ENCODE measurements at places on chromosomes 2 and 18. TPM values are rescaled to one million over a fixed set of nuclear protein-coding genes. Genes with fewer than 3 reads are reported as not detected.

DNA sequence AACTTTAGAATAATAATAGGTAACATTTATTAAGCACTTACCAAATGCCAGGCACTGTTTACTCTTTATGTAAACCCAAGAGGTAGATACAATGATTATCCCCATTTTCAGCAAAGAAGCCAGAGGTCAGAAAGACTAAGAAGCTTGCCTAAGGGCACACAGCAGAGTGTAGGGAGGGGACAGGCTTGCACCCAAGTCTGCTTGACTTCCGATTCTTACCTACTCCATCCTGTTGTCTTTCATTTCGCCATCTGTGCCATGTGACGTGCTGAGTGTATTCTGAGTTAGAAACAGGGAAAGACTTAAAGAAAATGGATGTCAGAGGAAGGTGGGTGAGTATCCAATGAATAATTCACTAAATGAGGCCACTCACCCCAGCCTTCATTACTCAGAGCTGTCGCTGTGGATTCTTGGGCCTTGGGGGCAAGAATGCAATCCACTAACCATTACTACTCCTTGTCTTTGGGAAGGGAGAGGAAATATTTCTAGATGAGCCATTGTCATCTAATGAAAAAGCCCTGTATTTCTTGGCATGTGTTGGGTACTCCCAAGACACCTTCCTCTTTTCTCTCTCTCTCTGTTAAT, 76.4 kb upstream of the BCL11A start:
- no peak for DNase-seq

DNA sequence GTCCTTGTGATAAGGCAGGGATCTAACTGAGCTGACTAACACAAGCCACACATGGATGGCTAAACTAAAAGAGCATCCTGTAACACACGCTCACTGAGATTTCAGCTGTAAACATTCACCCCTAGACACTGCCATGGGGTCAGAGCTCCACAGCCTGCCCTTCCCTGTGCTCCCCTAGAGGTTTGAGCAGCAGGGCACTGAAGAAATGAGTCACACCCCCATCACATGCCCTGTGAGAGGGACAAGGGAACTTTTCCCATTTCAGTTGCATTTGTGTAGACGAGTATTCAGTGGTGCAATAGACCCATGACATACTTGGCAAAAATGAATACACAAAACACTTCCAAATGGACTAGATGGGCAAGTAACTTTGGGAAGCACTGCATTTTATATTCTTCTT, 402.4 kb upstream of the LRRTM1 start:
- no peak for DNase-seq

- DNase-seq: peak; percentile 88
Observed at GRCh38 chr2:204110338-204110741, 173.8 kb downstream of the ICOS start.

DNA sequence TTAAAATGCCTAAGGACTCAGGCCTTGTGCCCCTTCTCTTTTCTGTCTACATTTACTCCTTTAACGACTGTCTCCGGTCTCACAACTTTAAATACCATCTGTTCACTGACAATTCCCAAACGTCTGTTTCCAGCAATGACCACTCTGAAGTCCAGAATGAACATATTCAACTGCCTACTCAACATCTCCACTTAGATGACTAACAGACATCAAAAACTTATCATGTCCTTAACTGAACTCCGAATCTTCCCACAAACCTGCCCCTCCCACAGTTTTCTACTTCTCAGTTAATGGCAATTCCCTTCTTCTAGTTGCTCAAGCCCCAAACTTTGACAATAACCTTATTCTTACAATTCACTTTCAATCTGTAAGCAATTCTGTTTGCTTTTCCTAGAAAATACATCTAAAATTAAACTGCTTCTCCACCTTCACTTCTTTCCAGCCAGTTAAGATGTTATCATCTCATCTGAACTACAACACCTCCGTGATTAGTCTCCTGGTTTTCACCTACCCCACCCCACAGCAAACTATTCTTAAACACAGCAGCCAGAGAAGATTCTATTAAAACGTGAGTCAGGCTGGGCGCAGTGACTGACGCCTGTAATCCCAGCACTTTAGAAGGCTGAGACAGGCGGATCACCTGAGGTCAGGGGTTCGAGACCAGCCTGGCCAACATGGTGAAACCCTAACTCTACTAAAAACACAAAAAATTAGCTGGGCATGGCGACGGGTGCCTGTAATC, 2.8 kb downstream of the C1D start:
- no peak for DNase-seq

DNA sequence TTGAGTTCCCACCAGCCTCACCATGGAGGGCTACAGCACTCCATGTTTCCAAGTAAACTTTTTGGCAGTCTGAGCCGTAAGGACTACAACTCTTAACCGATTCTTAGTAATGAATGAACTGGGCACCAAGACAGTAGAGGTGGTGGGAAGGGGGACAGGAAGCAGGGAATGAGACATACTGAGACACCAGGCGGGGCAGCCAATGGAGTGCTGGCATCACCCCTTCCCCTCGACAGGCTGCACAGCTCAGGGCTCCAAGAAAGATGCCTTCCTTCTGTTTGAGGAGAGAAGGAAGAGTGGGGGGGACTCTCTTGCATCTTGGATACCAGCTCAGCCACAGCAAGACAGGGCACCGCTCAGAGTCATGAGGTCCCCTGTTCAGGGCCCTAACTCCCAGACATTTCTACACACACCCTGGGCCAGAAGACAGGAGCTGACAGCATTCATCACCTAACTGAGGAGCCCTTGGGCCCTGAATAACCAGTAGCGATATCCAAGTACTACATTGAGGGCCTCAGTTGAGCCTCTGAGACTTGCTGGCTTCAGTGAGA, 45.2 kb downstream of the USP34 start:
- no peak for DNase-seq

The TUBA4A gene
- total RNA-seq: 7.9 TPM

The GRB14 gene
- total RNA-seq: 0.83 TPM

The PLGLB2 gene
- total RNA-seq: 7.0 TPM

The FAP gene
- total RNA-seq: 38.1 TPM

The GPR55 gene
- total RNA-seq: not detected

The TM4SF20 gene
- total RNA-seq: not detected

The UGT1A4 gene
- total RNA-seq: not detected
